ENCODE measurements at places on chromosomes 11 and 22. TPM values are rescaled to one million over a fixed set of nuclear protein-coding genes. Genes with fewer than 3 reads are reported as not detected.

Gene ANO5
- 4.7 TPM for total RNA-seq

Gene POU2AF2
- not detected for total RNA-seq

Gene CDHR5
- not detected for total RNA-seq

Gene RANBP1
- total RNA-seq, result 213 TPM

Gene DCDC1
- total RNA-seq, result not detected

Gene IL18
- 0.99 TPM for total RNA-seq

Gene SEC14L2
- 34.5 TPM for total RNA-seq

Gene KDM4D
- total RNA-seq, result 0.73 TPM

GRCh38 chr22:23784215-23784732 lies 2.5 kb upstream of the SMARCB1 start:
- no peak for DNase-seq

- DNase-seq, result no peak
These were observed 63.3 kb downstream of the ADAMTS15 start for GRCh38 chr11:130511765-130512164.

DNA sequence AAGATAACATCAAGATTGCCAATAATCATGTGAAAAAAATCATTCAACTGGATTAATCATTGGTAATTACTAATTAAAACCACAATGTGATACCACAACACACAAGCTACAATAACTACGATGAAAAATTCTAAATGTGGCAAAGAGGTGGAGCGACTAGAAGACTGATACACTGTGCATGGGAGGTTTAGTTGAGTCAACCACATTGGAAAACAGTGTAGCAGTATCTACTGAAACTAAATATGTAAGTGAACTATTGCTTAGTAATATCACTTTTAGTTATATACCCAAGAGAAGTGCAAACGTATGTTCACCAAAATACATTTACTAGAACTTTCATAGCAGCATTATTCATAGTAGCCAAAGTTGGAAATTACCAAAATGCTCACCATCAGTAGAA lies 359.9 kb downstream of the ETS1 start:
- DNase-seq, result no peak

- DNase-seq, result no peak
These were observed 397.3 kb downstream of the SHANK2 start for GRCh38 chr11:70854901-70855556.

- DNase-seq, result no peak
These were observed 16.0 kb downstream of the ZMAT5 start for GRCh38 chr22:29750559-29751538.

DNA sequence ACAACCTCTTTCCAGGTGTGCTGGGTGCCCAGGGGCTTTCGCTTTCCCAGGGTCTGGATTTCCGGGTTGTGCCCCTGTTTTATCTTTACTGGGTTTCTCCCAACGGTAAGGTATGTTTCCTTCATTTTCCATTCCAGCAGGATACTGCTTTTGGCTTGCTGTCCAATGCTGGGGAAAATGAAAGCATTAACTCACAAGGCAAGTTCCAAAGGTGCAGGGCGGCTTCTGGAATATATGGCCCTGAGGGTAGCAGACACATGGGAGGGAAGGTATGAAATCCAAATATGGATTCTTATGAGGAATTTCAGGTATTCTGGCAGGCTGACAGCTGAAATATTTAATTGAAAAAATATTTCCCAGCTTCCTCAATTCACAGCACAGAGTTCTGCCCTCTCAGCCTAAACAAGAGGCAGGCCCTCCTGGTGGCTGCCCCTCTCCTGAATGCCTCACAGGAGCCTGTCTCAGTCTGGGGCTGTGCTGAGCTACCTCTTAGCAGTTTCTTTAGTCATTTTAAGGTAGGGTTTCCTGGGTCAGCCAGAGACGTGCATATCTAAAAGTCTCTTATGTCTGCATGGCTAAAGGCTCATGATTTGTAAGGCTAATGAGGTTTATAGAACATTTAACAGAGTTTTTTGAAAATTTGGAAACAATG lies 318.6 kb upstream of the B3GAT1 start:
- DNase-seq, result no peak

- no peak for DNase-seq
These were observed 12.6 kb downstream of the HIKESHI start for GRCh38 chr11:86314636-86315035.

Data from pulmonary artery endothelial cell (primary cell).